ENCODE measurements at places on chromosomes 1 and 21.

DNA sequence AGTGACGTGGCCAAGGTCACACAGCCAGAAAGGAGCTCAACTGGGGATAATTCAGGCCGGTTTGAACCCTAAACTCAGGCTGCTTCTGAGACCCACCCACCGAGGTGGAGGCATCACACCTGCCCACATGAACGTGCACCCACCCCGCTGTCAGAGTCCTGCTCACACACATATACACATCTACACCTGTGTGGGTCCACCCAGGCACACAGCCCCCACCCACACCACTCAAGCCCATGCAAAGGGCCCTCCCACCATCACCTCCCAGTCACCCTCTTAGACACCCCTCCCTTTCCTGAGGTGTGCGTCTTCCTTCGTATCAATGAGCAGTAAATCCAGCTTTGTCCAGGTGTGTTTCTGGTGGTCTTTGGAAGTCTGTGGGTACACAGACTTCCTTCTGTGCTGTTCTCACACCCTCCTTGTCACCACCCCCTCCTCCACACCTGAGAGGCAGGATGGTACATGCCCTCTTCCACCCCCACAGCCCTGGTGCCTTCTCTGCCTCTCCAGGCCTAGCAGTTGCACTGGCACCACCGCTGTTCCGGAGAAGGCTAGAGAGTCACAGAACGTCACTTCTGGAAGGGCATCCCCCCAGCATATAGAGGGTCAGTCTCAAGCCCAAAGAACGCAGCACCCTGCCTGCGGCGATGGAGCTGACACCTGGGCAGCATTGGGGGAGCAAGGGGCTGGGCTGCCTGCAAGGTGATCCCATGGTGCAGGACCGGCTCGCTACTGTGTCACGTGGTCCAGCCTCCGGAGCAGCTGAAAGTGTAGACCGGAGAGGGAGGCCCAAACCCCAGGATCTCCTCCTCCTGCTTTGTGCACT is 18.9 kb upstream of the FAM131C start:
- no peak for DNase-seq

- DNase-seq: no peak
Measured at GRCh38 chr1:44437107-44437716, 32.2 kb downstream of the RNF220 start.

DNA sequence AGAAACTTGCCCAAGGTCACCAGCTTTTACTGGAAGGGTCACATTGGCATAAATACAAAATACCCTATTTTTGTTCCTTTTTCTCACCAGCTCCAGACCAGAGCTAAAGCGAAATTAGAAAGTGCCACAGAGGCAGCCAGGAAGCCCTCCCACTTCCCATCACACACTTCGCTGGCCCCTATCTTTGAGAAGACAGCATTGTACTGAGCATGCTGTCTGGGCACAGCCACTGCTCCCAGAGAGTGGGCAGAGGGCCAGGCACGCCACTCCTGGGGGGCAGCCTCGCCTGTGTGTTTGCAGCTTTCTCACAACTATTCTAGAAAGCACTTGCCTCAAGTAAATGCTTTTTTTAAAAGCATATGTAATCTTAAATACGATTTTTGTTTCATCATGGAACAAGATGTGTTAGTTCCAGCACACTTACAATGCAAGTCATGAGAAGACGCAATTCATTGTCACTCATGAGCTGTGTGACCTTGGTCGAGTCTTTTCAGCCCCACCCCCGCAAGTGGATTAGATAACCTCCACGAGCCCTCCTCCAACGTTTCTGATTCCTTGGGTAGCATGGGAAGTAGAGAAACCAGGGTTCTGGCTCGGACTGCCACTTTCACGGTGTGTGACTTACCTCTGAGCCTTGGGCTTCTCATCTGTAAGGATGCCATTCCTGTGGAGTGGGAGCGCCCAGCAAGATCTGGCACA is 25.7 kb upstream of the EPHA8 start:
- peak; percentile 36 for DNase-seq

GRCh38 chr1:181718034-181718433 is 234.7 kb downstream of the CACNA1E start:
- peak; percentile 20 for DNase-seq

GRCh38 chr1:205595861-205596260 is 36.0 kb downstream of the ELK4 start:
- DNase-seq: no peak

- DNase-seq: peak; percentile 82
Measured at GRCh38 chr1:228340686-228341449, 65.8 kb downstream of the TRIM11 start.

DNA sequence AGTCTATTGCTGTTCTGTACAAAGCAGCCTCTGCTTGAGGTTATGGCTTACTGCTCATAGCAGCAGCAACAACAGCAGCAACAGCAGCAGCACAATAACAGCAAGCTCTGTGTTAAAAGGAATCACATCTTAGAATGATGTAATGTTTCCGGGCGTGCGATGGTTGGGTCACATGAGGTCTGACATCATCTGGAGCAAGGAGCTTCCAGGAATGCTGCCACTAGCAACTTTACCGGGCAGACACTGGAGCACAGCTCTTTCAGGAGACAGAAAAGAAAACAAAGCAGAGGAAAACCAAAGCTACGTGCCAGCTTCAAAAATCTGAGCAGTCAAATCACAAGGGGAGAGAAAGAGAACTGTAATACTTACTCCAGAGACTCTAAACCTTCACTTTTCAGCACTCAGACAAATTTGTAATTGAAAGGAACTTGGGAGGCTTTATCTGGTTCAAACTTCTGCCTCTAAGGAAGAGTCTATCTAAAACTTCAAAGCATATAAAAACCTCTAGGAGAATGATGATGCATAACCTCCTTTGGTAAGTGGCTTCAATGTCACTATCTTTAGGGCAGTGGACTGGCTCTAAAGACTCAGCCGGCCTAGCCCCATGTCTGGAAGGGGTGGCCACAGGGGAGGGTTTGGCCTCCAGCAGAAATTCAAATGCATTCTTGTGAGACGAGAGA is 28.3 kb upstream of the RAB3GAP2 start:
- peak; percentile 82 for DNase-seq

DNA sequence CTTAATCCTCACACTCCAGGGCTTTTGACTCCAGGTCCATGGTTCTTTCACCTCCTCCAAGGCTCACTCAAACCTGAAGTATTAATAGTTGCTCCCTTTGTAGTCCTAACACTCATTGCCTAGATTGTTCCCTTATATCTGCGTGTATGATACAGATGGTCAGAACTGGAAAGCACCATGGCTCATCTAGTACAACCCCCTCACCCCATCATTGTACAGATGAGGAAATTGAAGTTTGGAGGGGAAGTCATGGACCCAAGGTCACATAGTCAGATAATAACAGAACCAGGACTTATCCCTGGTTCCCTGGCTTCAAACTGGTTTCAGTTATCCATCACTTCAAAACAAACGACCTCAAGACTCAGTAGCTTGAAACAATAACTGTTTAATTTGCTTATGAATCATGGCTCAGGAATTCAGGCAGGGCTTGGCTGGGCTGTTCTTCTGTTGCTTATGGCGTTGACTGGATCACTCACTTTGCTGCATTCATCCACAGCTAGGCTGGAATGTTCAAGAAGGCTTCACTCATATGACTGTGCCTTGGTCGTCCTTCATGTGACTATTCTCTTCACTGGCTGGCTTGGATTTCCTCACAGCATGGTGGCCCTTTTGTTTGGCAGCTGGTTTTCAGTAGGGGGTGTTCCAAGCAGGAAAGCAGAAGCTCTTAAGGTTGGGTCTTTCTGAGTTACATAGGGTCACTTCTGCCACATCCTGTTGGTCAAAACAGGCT is 5.0 kb downstream of the NOS1AP start:
- no peak for DNase-seq

GRCh38 chr1:182143154-182143657 is 81.7 kb upstream of the ZNF648 start:
- DNase-seq: peak; percentile 88

DNA sequence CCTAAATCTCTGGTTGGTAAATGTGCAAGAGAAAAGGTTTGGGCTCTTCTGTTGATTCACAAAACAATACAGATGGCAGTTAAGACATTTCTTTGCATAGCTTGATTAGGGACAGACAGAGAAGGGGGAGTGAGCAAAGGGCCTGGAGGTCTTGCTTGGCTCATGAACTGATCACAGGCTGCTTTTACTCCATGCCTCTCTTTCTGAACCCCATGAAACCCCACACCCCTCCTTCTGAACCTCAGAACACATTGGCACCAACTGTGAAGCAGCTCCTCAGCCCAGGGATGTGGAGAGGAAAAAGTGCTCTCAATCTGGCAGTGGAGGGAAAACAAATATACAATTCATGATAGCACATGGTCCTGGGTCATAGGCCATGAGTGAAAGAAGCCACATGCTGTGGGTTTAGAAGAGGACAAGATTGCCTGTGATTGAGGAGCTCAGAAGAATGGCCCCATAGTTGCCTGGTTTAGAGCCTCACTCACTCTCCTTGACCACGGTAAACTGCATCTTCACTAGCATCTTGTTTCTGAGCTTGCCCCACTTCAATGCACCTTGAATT is 111.6 kb upstream of the GADD45A start:
- no peak for DNase-seq

DNA sequence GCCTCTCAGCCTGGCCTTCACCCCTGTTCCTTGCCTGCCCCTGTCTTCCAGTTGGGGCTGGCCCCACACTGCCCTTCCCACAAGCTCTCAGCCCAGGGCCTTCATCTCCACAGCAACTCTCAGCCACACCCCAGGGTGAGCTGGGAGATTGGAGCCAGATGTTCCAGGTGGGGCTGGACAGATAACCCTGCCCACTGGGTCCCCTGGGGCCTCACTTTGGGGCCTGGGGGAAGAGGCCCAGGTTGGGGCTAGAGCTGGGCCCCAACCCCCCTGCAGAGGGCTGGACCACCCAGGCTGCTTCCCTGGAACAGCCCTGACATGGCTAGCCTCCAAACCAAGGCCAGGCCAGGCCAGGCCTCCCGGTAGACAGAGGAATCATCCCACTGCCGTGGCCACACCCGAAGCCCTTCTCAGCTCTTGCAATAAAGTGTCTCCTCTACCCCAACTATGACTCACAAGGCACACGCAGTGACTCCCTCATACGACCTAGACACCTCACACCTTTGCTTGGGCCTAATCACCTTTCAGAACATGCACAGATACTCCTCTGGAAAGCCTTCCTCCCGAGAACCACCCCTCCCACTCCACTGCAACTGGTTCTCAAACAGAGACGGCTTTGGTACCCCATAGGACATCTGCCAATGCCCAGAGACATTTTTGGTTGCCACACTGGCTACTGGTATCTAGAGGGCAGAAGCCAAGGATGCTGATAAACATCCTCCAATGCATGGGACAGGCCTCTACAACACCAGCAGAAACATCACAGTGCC is 22.2 kb downstream of the SLC2A1 start:
- peak; percentile 96 for DNase-seq

GRCh38 chr1:193303849-193304248 is 117.4 kb upstream of the B3GALT2 start:
- DNase-seq: no peak

DNA sequence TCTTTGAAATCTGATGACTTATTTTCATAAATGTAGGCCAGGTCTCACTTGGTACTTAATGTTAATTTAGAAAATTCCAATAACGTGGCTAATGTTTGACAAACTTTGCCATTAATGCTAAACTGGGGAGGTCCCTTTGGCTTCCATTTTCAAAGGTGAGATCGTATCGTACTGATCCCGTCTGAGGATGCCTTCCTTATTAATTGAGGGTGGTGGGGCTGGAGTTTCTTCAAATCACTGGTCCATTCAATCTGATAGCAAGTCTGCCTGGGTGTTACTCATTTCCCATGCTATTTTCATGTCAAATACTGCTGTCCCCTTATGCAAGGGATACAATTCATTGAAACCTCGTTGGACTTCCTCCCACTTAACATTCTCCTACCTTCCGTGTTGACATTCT is 327.1 kb downstream of the DISC1 start:
- no peak for DNase-seq

DNA sequence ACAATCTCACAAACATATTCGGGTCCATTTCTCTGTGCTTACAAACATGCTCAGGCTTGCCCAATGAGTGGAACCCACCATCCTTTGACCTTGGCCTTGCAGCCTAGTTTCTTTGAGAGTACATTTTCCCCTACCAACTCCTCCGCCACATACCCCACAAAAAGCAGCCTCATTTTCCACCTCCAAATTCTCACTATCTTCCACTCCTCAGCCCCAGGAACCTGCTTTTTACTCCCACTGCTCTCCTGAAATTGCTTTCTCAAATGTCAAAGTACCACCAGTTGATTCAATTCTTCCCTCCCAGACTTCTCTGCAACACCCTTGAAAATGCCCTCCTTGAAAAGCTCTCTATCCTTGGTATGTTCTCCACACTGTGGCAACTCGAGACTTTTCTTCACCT is 103.8 kb downstream of the RUNX1 start:
- DNase-seq: no peak

- DNase-seq: peak; percentile 52
Measured at GRCh38 chr1:62391369-62391971, 45.4 kb upstream of the USP1 start.

- DNase-seq: peak; percentile 61
Measured at GRCh38 chr1:100265562-100265930, 470 bp upstream of the RTCA start.

DNA sequence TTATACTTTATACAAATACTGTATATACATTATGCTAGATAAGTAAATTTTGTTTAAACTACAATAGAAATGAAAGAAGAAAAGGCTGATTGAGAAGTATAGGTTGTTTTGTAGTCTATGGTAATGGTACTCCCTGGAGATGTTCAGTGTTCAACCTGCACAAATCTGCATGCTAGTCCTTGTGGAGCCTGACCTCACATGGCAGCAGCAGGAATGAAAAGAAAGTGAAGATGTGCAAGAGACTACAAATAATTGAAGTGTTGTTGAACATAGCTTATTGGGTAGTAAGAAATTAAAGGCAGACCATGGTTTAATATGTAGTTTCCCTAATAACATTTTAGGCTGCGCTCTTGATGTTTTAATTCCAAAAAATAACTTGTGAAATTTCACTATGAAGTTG is 201.2 kb downstream of the TGFB2 start:
- no peak for DNase-seq

DNA sequence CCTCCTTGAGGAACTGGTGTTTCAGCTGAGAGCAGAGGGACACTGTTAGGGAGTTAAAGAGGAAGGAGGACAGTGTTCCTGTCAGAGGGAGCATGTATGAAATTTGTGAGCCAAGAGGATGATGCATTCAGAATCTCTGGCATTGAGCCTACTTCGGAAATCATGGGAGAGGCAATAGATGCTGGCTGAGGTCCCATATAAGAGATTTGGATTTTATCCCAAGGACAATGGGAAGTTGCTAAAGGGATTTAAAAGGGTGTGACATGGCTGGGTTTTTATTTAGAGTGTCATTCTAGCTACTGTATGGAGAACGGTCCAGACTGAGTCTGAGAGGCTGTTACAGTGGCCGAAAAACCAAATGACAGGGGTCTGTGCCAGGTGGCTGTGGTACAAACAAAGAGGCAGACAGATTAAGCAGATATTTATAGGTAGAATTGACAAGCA is 403.2 kb upstream of the B3GALT2 start:
- DNase-seq: no peak

DNA sequence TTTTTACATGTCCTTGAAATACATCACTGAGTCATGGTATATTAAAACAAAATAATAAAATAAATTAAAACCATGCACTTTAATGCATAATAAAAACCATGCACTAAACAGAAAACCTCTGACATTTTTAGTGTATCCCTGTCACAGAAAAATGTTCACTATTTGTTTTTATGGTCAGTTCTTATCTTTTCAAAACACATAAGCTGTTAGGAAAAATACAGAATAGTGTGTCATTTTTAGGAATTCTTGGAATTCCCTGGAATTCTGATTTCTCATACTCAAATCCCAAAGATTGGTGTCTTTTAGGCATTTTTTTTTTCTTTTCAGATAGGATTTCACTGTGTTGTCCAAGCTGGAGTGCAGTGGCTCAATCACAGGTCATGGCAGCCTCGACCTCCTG is 25.1 kb upstream of the TINAGL1 start:
- no peak for DNase-seq

- no peak for DNase-seq
Measured at GRCh38 chr1:41773842-41774241, 144.9 kb downstream of the HIVEP3 start.
